CD4-positive, alpha-beta memory T cell (primary cell): ENCODE measurements at places on chromosomes 12 and 14.

DNA sequence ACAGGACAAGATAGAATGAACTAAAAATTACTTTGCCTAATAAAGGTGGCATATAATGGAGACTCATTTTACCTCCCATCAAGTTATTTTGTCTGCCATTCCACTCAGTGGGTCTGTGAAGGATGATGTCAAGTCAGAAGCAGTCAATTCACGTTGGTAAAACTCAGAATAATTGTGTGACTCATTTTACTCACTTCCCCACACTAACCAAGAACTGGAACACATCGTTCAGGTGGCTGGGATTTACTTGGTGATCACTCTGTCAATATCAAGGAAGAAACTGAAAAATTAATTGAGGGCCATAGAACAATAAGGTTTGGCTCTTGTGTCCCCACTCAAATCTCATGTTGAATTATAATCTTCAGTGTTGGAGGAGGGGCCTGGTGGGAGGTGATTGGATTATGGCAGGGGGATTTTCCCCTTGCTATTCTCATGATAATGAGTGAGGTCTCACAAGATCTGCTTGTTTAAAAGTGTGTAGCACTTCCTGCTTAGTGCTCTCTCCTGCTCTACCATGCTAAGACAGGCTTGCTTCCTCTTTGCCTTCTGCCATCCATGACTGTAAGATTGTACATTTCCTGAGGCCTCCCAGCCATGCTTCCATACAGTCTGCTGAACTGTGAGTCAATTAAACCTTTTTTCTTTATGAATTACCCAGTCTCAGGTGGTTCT is 35.7 kb upstream of the GTF2A1 start:
- no peak for DNase-seq

GRCh38 chr12:115886666-115887065 is 390.8 kb downstream of the MED13L start:
- DNase-seq: no peak

DNA sequence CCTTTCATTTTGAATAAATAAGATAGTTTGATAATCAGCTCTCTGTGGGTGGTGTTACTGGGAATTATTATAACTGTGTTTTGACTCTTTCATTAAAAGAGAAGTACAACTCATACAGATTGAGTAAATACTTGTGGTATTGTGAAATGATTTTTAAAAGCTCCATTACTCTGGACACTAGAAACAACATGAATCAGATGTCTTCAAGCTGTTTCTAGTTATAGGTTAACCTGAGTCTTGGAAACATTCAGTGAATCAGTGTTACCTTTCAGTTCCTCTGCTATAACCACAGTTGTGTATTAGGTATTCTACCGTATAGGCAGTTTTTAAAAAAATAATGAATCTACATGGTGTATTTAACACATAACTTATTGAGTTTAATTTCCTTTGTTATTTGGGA is 128.4 kb upstream of the SSTR1 start:
- DNase-seq: no peak

- no peak for DNase-seq
These were observed 91.1 kb downstream of the SCARB1 start for GRCh38 chr12:124772289-124773170.

DNA sequence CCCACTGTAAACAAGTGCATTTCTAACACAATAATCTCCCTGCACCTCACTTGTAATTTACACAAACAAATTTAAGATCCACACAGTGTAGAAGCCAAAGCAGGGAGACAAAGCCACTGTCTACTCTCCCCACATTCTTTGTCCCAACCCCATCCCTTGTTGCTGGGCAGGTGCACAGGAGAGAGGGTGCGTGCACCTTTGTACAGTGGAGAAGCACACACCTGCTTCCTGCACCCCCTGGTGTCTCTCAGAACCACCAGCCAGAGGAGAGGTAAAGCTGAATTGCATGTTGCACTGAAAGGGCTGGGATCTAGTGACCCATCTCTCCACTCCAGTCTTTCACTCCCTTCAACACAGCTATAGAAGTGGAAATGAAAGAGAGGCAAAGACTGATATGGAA is 51.4 kb upstream of the IFNG-AS1 start:
- DNase-seq: no peak

DNA sequence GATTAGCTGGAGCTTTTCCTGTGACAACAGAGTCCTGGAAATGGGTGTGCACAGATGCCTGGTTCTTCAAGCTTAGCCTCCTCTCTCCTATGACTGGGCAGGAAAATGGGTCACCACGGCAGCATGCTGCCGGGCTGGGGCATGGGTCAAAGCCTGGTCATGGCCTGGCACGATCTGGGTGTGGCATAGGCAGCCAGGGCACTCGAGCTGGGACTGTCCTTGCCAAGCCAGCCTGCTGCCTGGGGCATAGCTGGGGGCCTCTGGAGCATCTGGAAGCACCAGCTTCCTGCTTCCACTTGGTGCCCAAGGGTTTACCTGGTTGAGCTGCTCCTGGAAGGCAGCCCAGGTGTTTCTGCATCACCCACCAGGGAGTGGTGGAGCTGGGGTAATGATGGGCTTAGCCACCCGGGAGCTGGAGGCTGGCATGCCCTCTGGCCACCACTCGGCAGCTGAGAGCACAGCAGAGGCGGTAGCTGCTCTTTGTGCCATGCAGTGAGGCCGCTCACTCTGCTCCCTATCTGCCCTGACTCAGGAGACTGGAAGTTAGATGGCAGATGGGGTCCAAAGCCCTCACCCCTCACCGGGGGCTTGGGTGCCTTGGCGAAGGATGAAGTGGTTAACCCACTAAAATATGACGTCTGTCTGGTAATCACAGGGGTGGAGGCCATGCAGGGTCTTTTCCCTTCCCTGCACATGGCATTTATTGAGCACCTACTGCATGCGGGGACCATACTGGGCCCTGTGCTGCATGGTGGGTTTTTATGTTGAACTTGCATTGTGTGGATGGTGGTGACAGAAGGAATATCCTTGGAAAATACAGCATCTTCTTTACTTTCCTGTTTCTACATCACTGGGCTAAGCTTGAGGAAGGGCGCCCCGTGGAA is 1.7 kb downstream of the OTUB2 start:
- no peak for DNase-seq

- DNase-seq: no peak
These were observed 117.9 kb downstream of the CAND1 start for GRCh38 chr12:67386869-67387565.

DNA sequence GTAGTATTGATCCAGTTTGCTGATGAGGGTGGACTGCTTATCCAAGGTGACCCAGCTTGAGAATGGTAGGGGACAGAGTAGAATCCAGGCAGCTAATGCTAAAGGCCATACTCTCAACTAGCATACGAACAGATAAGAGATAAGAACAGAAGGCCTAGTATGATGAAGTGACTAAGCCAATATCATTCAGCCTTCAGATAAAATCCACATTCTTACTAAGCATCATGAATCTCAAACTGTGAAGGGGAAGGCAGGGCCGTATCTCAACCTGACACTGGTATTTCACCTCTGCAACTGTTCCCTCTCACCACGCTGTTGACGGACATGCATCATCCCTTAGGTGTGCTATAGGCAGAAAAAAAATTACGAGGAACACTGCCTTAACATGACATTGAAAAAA is 8.1 kb upstream of the CKAP4 start:
- DNase-seq: no peak

DNA sequence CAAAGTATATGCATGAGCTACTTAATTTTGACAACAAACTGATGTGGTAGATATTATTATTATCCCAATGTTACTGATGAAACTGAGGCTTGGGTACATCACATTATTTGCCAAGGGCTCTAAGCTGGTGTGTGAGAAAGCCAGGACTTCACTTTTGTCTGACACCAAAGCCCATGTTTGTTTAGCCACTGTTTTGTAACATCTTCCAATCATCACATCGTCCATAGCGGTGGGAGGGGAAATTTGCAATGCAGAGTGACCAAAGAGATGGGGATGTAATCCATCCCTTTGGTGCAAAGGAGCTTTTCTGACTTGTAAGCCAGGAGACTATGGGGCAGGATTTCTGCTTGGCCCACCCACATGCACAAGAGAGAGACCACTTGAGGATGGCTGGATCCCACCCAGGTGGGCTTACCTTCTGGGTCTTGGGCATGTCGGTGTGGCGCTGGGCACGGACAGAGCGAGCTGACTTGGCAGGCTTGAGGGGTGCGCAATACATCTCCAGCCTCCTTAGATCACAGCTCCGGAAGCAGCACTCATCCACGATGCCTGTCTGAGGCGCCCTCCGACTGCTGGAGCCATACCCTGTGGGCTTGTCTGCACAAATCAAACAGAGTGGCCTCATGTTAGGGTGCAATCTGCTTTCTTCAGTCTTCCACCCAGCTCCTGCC is 61.1 kb downstream of the IGF1 start:
- DNase-seq: no peak

DNA sequence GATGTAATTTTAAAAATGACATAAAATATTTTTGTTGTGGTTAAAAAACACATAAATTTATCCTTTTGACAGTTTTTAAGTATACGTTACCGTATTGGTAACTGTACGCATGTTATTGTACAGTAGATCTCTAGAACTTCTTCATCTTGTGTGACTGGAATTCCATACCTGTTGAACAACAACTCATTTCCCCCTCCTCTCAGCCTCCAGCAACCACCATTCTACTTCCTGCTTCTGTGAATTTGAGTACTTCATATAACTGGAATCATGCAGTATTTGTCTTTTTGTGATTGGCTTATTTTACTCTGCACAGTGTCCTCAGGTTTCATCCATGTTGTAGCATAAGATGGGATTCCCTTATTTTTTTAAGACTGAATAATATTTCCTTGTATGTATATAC is 113.6 kb upstream of the ATF1 start:
- DNase-seq: no peak

GRCh38 chr14:89425931-89426330 is 8.9 kb upstream of the FOXN3 start:
- no peak for DNase-seq

DNA sequence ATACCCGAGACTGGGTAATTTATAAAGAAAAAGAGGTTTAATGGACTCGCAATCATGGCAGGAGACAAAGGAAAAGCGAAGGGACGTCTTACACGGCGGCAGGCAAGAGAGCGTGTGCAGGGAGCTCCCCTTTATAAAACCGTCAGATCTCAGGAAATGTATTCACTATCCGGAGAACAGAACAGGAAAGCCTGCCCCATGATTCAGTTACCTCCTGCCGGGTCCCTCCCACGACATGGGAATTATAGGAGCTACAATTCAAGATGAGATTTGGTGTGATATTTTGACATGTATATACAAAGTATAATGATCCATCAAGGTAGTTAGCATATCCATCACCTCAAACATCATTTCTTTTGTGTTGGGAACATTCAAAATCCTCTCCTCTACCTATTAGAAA is 2.3 kb upstream of the CDCA4 start:
- DNase-seq: no peak

DNA sequence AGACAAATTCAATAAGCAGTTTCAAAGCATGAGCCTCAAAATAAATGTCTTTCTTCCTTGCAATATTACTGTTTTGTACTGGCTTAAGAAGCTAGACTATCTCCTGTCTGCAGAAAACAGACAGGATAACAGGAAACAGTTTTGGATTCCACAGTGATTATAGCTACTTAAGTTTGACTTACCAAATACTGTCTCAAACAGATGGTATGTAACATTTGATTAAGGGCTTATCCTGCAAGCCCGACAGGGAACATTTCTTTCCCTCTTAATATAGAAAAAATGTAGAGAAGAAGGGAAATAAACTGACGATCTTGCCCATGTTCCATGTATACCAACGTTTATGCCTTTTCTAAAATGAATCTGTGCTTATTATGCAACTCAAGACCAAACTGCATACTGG is 179.9 kb upstream of the EEA1 start:
- no peak for DNase-seq

- DNase-seq: peak; percentile 62
These were observed at the start of gene CIDEB for GRCh38 chr14:24307575-24308341. Gene CIDEB, minus strand, starts transcription at chr14:24307977. Its CDS starts 119 bp downstream, at chr14:24307858.

GRCh38 chr12:95516757-95517156 is 34.5 kb downstream of the USP44 start:
- no peak for DNase-seq

GRCh38 chr12:117384735-117385134 is 23.3 kb upstream of the NOS1 start:
- DNase-seq: no peak

GRCh38 chr12:3752741-3753486 is at the start of gene CRACR2A:
Gene CRACR2A, minus strand, starts transcription at chr12:3753109. Its CDS starts 56,110 bp downstream, at chr12:3696999.
- peak; percentile 81 for DNase-seq

DNA sequence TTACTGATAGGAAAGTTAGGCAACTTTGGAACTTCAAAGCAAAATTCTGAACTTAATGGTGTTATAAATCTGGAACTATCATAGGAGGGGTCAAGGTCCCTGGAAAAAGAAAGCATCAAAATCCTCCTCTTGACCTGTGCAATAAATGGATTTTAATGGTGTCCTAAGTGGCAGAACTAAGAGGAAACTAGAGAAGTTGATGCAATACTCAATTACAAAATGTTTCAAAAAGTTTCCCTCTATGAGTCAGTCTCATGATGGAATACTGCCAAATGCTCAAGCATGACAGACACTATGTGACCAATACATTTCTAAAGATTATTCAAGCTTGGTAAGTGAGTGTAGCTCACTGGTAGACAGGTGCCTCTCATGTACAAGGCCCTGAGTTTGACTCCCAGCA is 47.7 kb upstream of the ERGIC2 start:
- DNase-seq: no peak

GRCh38 chr12:18716236-18716635 is 21.6 kb downstream of the PLCZ1 start:
- no peak for DNase-seq
